ENCODE measurements at places on chromosomes 7 and 10. TPM values are rescaled to one million over a fixed set of nuclear protein-coding genes. Genes with fewer than 3 reads are reported as not detected.

- DNase-seq = no peak
These were observed 285.5 kb upstream of the IGFBP3 start for GRCh38 chr7:46206476-46207060.

GRCh38 chr7:94439893-94440381 is 45.2 kb downstream of the COL1A2 start:
- no peak for DNase-seq

GRCh38 chr10:29130190-29130673 is 158.6 kb upstream of the LYZL1 start:
- DNase-seq = no peak

Gene POP7
- total RNA-seq = 50.1 TPM

Gene BNIP3
- 282 TPM for total RNA-seq

Gene POM121C
- 8.8 TPM for total RNA-seq

- no peak for DNase-seq
These were observed 39.5 kb downstream of the PPP1R3C start for GRCh38 chr10:91593366-91593765.

Gene CXCL12
- not detected for total RNA-seq

GRCh38 chr10:61135276-61135721 is 191.3 kb upstream of the RHOBTB1 start:
- DNase-seq = no peak

- peak; percentile 72 for DNase-seq
These were observed 41.6 kb upstream of the LYZL2 start for GRCh38 chr10:30671026-30671616.

GRCh38 chr10:100697070-100697469 is 48.3 kb upstream of the PAX2 start:
- DNase-seq = peak; percentile 43

GRCh38 chr10:77080361-77081027 is 557.1 kb downstream of the KCNMA1 start:
- DNase-seq = no peak

GRCh38 chr10:24561453-24561852 is 162.2 kb downstream of the ARHGAP21 start:
- no peak for DNase-seq

Gene GPR85
- not detected for total RNA-seq

Gene CPXM2
- total RNA-seq = not detected

GRCh38 chr7:133642907-133643306 is 390.0 kb downstream of the EXOC4 start:
- DNase-seq = no peak

- no peak for DNase-seq
These were observed 5.4 kb upstream of the NRF1 start for GRCh38 chr7:129605960-129606614.

Gene NKX1-2
- 0.02 TPM for total RNA-seq

GRCh38 chr10:93512565-93512964 is 16.2 kb downstream of the CEP55 start:
- no peak for DNase-seq

DNA sequence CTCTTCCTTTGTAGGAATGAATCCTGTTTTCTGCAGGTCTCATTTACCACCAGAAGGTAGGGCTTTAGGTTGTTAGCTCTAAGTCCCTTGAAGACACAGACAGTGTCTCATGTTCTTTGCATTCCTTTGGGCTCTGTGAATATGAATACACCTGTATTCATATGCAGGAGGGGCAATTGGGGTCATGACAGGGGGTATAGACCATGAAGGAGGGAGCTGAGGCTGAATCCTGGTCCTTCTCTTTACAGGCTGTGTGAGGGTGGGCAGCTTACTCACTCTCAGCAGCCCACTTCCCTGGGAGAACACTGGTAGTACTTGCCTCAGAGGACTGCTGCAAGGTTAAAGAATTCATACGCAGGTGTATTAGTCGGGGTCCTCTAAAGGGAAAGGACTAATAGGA is 267.2 kb upstream of the MGMT start:
- no peak for DNase-seq

DNA sequence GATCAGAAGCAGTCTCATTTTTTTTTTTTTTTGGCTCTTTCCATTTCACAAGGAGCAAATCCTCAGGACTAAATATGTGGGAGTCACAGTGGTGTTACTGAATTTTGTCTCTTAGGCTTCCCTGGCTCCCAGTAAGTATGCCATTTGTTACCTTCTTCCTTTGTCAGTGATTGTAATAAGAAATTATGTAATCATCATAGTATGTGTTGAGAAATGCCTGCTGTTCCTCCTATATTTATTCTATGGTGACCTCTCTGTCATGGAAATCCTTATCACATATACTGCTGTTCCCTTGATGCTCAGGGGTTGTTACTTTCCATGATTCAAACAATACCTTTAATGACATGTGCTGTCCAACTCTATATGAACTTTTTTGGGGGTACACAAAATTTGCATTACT is 4.8 kb upstream of the OR9A4 start:
- no peak for DNase-seq

Gene ACADSB
- total RNA-seq = 11.3 TPM

DNA sequence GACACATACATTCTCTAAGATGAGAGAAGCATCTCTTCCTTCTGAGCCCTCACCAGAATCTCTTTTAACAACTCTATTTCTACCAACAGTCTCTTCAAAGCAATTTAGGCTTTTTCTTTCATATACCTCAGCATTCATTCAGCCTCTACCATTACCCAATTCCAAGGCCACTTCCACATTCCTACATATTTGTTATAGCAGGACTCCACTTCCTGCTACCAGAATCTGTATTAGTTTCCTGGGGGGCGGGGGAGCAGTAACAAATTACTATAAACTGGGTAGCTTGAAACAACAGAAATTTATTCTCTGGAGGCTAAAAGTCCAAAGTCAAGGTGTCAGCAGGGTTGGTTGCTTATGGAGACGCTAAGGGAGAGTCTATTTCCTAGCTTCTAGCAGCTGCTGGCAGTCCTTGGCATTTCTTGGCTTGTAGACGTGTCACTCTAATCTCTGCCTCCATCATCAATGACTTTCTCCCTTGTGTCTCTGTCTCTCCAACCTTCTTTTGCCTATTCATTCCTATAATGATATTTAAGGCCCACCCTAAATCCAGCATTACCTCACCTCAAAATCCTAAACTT is 7.4 kb downstream of the PRPS1L1 start:
- DNase-seq = no peak

DNA sequence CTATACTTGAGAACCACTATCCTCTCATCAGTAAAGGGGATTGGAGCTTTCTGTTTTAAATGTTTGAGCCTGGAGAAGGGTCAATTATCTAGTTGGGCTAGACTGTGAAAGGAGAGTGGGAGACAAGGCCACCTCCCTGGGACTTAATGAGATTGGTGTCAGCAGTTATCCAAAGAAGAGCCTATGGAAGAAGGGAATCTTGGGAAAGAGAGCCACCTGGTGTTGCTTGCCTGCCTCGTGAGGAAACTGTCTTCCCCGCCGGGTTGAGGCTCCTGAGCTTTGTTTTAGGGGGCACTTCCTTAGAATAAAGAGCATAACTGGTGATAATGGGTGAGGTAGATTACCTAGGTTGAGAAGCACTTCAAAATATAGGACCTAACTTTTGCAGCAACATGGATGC is 32.0 kb upstream of the ABCB4 start:
- no peak for DNase-seq

DNA sequence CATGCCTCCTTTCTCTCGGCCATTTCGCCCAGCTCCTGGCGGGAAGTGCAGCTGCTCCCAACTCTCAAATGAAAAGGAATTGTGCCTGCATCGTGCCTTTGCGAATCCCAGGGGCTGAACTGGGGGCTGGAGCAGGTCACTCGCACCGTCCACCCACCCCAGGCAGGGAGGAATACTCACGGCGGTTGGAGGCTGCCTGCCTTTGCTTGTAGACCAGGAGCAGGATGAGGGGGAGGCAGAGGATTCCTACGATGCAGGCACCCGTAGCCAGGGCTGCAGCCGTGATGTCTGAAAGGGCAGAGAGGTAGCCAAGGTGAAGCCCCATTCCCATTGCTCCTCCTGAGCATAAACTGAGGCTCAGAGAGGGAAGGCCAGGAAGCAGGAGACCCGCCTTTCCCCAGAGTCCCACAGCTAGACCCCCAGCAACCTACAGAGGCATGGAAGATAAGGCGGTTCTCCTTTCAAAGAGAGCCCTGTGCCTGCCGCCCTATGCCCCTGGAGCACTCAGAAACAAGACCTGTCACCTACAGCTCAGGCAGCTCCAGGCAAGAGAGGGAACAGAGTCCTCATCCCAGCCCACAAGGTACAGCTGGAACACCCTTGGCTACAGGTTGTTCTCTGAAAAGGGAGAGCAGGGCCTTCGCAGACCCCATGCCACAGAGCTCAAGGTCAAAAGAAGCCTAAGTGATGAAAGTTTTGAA is 18.0 kb downstream of the VSIR start:
- DNase-seq = no peak

- no peak for DNase-seq
These were observed 148.4 kb upstream of the KLF14 start for GRCh38 chr7:130882396-130882795.

Gene CEP55
- total RNA-seq = 76.0 TPM

Gene H2BK1
- total RNA-seq = not detected

Gene GRID2IP
- total RNA-seq = not detected

DNA sequence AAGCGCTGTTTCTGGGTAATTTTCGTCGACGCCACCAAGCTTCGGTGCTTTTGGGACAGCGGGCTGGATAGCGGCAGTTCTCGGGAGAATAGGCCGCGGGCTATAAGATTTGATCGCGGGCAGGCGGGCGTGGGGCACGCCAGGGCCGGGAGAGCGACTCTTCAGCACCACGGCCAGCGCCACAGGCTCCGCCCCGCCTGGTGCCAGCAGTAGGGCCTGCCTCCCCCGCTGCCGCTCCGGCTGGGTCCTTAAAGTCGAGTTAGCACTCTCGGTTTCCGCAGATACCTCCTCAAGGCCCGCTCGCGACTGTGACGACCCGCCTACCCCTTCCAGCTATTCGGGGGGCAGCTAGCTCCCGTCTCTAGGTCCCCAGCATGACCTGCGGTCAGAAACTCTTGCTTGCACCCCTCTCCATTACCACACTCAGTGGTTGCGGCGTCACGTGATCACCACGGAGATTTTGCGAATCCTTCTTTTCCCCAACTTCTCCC is 9.4 kb downstream of the NXPH1 start:
- DNase-seq = no peak

GRCh38 chr7:52863652-52864051 is 171.8 kb upstream of the POM121L12 start:
- no peak for DNase-seq

GRCh38 chr10:6321880-6322279 is 119.1 kb downstream of the PFKFB3 start:
- no peak for DNase-seq

DNA sequence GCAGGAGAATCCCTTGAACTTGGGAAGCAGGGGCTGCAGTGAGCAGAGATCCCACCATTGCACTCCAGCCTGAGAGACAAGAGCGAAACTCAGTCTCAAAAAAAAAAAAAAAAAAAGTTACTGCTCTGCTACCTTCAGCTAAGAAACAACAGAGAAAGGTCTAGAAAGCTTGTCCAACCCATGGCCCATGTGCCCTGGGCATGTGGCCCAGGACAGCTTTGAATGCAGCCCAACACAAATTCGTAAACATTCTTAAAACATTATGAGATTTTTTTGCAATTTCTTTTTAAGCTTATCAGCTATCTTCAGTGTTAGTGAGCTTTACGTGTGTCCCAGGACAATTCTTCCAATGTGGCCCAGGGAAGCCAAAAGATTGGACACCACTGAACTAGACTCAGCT is 22.9 kb downstream of the PLXDC2 start:
- no peak for DNase-seq

GRCh38 chr10:93813507-93814465 is 56.0 kb downstream of the LGI1 start:
- peak; percentile 70 for DNase-seq

DNA sequence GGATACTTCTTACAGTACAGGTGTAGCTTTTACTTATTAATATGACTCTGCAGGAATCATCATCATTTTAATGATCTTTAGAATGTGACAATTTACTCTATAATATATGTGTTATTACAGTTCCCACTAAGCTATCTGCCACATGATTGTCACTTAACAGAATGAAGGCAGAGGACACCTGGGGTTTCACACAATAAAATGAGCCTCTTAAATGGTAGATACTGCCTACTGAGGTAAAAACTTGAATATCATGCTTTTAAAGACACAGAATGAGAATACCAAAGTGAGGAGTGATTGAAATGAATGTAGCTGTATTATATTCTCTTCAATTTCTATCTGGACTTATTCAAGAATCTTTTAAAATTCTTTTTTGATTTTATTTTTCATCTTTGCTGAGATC is 1255.3 kb upstream of the LRRN3 start:
- DNase-seq = no peak

Gene CABCOCO1
- not detected for total RNA-seq

DNA sequence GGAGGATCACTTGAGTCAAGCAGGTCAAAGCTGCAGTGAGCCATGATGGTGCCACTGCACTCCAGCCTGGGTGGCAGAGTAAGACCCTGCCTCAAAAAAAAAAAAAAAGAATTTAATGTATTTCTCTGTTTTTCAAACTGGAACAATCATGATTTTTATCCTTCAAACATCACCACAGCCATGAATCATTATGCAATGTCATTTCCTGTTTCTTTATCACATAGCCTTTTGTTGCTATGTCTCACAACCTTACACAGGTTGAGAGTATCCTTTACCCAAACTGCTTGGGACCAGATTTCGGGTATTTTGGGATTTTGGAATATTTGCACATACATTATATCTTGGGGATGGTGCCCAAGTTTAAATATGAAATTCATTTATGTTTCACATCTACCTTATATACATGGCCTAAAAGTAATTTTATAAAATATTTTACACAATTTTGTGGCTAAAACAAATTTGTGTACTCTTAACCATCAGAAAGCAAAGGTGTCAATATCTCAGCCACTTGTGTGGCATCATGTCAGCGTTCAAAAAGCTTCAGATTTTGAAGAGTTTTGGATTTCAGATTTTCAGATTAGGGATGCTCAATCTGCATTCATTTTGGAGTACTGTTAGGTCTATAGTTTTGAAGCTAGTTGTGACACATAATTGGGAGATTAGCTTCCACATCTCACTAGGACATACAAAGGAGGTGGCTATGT is 8.2 kb downstream of the NT5C3A start:
- DNase-seq = no peak

Gene WNT2
- total RNA-seq = not detected

GRCh38 chr7:123961771-123962170 is 36.7 kb downstream of the SPAM1 start:
- no peak for DNase-seq

Gene C10orf67
- 0.09 TPM for total RNA-seq

Gene SUN3
- total RNA-seq = not detected

GRCh38 chr10:55174419-55174818 is 373.4 kb upstream of the PCDH15 start:
- no peak for DNase-seq

GRCh38 chr7:28607855-28608193 is 195.5 kb downstream of the CREB5 start:
- DNase-seq = no peak

Measured in NCI-H460 (cell line).